T-cell (primary cell): ENCODE measurements at places on chromosomes 3 and 15. TPM values are rescaled to one million over a fixed set of nuclear protein-coding genes. Genes with fewer than 3 reads are reported as not detected.

DNA sequence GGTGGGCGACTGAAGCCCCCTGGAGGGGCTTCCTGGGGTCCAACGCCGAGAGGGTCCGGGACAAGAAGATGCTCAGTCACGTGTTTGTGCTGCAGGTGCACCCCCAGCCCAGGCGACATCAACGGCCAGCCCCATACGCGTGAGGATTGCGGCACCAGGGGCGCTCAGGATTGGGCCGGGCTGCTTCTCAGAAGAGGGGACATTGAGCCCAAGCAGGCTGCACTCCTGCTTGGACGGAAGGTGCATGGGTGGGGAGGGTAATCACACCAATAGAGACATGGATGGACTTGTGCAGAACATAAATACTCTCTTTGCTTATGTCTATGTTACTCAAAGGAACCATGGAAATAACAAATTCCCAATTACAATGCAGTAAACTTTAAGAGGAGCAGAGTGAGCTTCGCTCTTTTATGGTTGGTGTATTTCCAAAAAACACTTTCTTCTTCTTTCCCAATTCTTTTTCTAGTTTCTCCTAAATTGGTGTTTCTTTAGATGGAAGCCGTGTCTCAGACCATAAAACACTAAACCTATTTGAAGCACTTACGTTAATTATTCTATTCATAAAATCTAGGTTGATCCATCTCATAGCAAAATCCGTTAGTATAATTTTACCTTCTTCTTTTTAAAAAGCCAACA is 182.7 kb downstream of the GOLGA6L6 start:
- no peak overlapping the region for H3K4me3 ChIP-seq
- DNase-seq: no peak
- H3K4me1 ChIP-seq: no peaks in the 10 kb centered on the region
- H3K27me3 ChIP-seq: peaks cover 28% of the 10 kb centered on the region
- H3K36me3 ChIP-seq: no peaks in the 10 kb centered on the region

TAGLN3 gene
- not detected for total RNA-seq

DNA sequence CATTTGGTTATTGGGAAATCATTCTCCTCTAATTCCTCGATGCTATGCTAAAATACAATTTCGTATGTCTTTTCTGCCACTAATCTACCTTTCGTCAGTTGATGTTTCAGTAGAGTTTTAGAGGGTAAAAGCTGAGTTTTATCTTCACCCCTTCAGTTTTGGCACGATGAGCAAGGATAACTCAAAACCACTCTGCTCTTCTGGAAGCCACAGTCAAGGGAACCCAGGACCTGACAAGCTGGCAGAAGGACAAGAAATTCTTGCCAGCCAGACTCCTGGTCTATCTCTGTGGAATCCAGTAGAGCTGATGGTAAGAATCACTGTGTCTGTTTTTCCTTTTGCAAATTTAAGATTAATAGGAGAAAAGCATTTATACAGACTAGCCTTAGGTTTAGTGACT is 414.4 kb upstream of the LRRC3B start:
- no peak overlapping the region for H3K4me3 ChIP-seq
- no peak overlapping the region for H3K27ac ChIP-seq
- no peak for DNase-seq
- H3K36me3 ChIP-seq: no peaks in the 10 kb centered on the region

DNA sequence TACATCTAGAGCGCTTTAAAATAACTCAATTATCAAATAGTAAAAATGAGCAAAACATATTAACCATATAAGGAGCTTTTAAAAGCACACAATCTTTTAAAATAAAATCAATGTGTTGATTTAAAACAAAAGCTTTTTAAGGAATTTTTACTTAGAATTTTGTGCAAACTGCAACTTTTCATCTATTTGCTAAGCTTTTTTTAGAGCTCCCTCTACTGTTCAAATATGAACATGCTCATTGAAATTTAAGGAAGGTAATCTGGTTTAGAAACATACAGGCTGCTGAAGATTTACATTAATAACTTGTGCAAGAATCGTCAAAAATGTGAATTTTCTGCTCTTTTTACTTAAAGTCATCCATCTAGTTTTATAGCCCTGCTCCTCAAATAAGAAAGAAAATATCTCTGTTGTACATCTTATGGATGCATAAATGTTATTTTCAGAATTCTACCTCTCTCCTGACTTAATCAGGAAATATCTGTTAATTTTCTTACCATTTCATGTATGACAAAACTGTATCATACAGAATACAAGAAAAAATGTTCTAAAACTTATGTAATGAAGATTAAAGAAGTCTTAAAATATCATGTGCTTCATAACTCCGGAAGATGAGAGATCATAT is 469.4 kb upstream of the ROBO2 start:
- no peak for DNase-seq
- H3K27ac ChIP-seq: no peak overlapping the region
- H3K4me1 ChIP-seq: no peaks in the 10 kb centered on the region
- H3K4me3 ChIP-seq: no peak overlapping the region

THRB gene
- total RNA-seq: 0.19 TPM

TYRO3 gene
- total RNA-seq: 0.63 TPM

REC114 gene
- not detected for total RNA-seq

DNA sequence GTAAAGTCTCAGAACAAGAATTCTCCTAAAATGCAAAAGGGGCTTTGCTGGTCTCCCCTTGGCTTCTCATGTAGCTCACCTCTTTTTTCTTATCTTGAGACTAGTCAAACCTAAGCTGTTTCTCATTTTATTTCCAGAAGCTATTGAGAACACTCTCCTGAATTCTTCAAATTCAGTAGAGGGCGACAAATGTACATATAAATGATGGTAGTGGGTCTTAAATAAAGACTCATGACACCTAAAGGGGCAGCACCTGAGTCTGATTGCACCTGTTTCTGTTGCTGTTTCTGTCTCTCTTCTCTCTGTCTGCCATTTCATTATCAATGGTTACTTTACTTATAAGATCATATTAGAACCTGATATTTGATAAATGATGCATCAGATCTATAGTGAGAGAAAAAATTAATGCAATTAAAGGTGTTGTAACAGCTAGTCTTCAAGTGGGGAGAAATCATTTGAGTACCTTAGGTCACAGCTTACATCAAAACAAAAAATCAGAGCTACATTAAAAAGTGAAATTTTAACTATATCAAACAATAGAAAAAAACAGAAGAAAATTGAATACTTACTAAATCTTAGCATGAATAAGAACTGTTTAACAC is 7.0 kb downstream of the ADIPOQ start:
- peaks cover 8% of the 10 kb centered on the region for H3K27me3 ChIP-seq
- no peak overlapping the region for H3K4me3 ChIP-seq
- H3K36me3 ChIP-seq: no peaks in the 10 kb centered on the region
- DNase-seq: no peak

ARL6 gene
- 4.3 TPM for total RNA-seq

DNA sequence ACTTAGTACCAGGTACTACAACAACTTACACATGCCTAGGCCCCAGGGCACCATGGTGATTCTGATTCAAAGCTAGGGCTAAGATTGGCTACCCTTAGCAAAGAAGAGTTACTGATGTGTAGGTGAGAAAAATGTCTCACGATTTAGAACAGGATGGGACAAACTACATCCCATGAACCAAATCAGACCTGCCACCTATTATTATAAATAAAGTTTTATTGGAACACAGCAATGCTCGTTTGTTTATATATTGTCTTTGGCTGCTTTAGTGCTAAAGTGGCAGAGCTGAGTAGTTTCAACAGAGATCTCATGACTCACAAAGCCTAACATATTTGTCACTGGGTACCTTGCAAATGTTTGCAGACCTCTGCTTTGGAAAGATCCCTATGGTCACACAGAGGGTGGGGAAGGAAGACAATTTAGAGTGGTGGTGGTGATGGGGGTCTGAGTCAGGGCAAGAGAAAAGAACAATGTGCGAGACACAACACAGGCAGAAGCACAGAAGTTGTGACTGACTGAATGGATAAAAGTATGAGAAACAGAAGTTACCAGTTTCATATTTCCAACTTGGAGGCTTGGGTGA is 770.6 kb upstream of the CFAP20DC start:
- H3K4me1 ChIP-seq: peaks cover under 1% of the 10 kb centered on the region
- no peaks in the 10 kb centered on the region for H3K27me3 ChIP-seq
- H3K4me3 ChIP-seq: no peak overlapping the region
- no peaks in the 10 kb centered on the region for H3K36me3 ChIP-seq
- no peak for DNase-seq
- no peak overlapping the region for H3K27ac ChIP-seq

GRCh38 chr15:71043373-71043772 is 71.9 kb upstream of the THSD4 start:
- no peaks in the 10 kb centered on the region for H3K4me1 ChIP-seq
- H3K4me3 ChIP-seq: no peak overlapping the region
- no peak for DNase-seq
- no peaks in the 10 kb centered on the region for H3K36me3 ChIP-seq
- no peak overlapping the region for H3K27ac ChIP-seq

DNA sequence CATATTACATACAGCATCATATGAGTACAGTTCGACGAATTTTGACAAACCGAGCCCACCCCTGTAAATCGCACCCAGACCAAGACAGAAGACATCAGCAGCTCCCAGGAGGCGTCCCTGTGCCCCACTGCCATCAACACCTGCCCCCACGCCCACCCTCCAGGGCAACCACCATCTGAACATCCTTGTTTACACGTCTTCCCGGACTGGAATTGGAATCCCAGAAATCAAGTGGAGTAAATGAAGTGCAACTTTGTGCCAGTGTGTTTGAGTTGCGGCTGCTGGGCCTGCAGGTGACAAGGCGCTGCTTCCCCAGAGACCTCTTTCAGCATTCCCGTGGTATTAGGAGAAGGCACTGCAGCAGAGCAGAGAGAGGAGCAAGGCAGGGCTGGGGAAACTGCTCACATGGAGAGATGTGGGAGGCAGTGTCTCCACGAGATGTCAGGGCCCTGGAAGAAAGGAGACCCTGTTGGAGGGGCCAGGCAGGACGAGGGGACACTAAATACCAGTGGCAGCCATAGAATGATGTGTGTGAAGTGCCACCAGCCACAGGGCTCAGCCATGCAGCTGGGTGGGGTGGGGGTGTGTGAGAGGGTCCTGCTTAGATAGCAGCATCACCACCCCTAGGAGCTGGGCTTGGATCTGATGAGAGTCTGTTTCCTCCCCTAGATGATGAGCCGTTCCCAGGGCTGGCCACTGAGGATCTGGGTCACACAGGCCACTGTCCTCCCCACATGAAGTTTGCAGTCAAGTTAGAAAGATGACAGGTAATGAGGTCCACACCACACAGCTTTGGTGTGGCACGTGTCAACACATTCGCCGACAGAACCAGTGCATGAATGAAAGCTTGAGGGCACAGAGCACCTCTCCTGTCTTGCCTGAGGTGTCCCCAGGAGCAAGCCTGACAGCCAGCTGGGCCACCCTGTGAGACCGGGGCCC is 33.4 kb upstream of the PCSK6 start:
- H3K27me3 ChIP-seq: peaks cover 33% of the 10 kb centered on the region
- no peaks in the 10 kb centered on the region for H3K36me3 ChIP-seq

DNA sequence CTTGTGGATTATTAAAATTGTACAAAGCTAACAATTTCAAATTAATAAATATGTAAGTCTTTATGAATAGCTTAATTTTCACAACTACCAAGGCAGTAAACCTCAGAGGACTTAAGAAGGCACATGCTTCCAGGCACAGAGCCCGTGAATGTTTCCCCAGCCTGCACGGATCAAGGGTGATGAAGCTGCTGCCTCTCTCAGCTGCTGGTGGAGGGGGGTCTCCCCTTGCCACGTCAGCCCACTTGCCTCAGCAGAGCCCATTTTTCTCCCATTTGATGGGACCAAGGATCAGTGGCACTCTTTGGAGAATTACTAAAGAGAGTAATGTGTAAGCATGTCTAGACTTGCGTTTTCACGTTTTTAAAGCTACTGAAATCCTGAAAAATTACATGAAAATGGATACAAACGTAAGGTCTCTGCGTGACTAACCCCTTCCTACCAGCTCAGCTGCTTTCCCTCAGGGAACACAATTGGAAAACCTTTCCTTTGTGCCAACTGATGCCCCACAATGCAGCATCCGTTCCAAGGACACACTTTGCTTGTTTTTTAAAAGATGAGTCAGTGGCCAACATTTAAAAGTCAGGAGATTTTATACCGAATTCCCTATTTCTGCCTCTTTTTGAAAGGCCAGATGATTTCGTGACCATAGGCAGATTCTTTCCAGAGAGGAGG is 494.1 kb downstream of the GABRG3 start:
- no peaks in the 10 kb centered on the region for H3K36me3 ChIP-seq
- H3K27me3 ChIP-seq: no peaks in the 10 kb centered on the region
- no peak for DNase-seq
- H3K4me3 ChIP-seq: no peak overlapping the region
- H3K4me1 ChIP-seq: no peaks in the 10 kb centered on the region
- no peak overlapping the region for H3K27ac ChIP-seq

DNA sequence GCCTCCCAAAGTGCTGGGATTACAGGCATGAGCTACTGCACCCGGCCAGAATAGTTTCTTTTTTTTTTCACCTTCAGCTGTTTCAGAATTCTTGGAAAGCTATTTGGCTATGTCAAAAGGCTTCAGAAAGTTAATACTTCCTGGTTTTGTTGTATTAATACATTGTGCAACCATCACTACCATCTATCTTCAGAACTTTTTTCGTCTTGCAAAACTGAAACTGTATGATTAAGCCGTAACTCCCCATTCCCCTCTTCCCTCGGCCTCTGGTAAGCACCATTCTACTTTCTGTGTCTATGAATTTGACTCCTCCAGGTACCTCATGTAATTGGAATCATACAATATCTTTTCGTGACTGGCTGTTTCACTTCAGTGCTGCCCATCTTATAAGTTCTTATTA is 5.2 kb upstream of the NOX5 start:
- H3K27me3 ChIP-seq: no peaks in the 10 kb centered on the region
- no peaks in the 10 kb centered on the region for H3K4me1 ChIP-seq
- no peak overlapping the region for H3K27ac ChIP-seq
- no peak for DNase-seq

- peaks cover 2% of the 10 kb centered on the region for H3K4me1 ChIP-seq
- no peak for DNase-seq
- no peak overlapping the region for H3K4me3 ChIP-seq
- H3K27ac ChIP-seq: no peak overlapping the region
Measured at GRCh38 chr15:63369781-63370180, 11.9 kb downstream of the CA12 start.

- H3K4me1 ChIP-seq: peaks cover 25% of the 10 kb centered on the region
- H3K27me3 ChIP-seq: no peaks in the 10 kb centered on the region
- no peak overlapping the region for H3K4me3 ChIP-seq
Measured at GRCh38 chr3:30693470-30694120, 87.2 kb downstream of the TGFBR2 start.

GPR176 gene
- 0.15 TPM for total RNA-seq

NCKIPSD gene
- total RNA-seq: 23.4 TPM

DNA sequence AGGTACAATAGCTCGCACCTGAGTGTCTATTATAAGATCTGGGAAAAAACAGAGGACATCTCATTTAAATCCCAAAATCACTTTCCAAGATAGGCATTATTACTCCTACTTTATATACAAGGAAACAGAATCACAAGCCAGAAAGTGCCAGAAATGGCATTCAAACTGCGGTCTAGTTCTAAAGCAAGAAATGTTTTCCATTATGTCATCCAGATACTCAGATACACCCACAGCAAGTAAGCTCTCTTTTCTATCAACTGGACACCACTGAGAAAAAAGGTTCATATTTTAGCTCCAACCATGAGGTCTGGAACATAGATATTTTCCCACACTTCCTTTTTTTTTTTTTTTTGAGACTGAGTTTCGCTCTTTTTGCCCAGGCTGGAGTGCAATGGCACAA is 8.1 kb downstream of the SLC33A1 start:
- DNase-seq: no peak
- H3K36me3 ChIP-seq: peaks cover 10% of the 10 kb centered on the region
- H3K4me1 ChIP-seq: peaks cover 32% of the 10 kb centered on the region
- H3K27ac ChIP-seq: no peak overlapping the region
